Left forelimb (tissue), 1 donor: ENCODE measurements at places on chromosomes 13 and 19.

GRCh38 chr19:51091895-51092873, 9.5 kb upstream of the KLK14 start:
- no peak for DNase-seq

DNA sequence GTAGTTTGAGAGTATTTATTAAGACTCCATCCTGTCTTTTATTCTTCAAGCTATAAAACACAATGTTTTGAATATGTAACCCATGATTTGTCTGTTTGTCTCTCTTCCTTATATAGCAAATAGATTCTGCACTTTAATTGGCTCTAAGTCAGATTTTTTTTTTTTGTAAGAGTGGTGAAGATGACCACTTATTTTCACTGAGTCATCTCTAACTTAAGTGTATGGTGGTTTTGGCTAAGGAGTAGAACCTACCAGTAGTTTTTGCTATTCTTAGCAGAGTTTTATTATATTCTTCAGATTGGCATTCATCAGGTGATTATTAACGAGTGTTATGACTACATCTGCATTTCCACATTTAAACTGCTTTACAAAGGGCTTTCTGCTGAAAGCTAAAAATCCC, 194.7 kb downstream of the LMO7 start:
- DNase-seq, result no peak

- no peak for DNase-seq
Observed at GRCh38 chr19:19274716-19275565, 1.8 kb upstream of the TM6SF2 start.

- DNase-seq, result no peak
Observed at GRCh38 chr13:19148561-19148960, 33.1 kb downstream of the TUBA3C start.

- no peak for DNase-seq
Observed at GRCh38 chr19:43639519-43640423, at the start of gene CADM4. CADM4 (minus strand) TSS chr19:43639850; CDS start chr19:43639790, 60 bp downstream.

DNA sequence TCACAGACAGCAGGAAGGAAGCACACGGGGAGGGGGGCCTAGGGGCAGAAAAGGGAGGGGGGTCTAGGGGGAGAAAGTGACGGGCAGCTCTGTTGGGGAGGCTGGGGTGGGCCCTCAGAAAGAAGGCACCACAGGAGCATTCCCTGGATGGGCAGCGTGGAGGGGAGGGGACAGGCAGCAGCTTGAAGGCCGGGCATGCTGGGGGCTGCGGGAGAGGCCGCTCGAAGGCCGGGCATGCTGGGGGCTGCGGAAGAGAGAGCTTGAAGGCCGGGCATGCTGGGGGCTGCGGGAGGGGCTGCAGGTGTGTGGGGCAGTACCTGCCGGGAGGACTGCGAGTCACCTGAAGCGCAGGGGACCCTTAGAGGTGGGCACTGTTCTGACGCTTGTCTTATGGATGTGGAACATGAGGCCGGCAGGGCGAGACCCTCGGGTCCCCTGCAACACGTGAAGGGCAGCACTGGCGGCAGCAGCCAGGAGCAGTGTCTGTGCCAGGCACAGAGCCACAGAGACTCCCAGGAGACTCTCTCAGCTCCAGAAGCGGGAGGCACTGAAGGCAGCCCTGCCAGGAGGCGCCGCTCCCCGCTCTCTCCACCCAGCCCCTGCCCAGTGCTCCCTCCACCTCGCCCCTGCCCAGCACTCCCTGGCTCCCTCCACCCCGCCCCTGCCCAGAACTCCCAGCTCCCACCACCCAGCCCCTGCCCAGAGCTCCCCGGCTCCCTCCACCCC, 13.3 kb downstream of the ZNF787 start:
- no peak for DNase-seq

- DNase-seq, result no peak
Observed at GRCh38 chr13:39379667-39380655, 223.0 kb downstream of the LHFPL6 start.

DNA sequence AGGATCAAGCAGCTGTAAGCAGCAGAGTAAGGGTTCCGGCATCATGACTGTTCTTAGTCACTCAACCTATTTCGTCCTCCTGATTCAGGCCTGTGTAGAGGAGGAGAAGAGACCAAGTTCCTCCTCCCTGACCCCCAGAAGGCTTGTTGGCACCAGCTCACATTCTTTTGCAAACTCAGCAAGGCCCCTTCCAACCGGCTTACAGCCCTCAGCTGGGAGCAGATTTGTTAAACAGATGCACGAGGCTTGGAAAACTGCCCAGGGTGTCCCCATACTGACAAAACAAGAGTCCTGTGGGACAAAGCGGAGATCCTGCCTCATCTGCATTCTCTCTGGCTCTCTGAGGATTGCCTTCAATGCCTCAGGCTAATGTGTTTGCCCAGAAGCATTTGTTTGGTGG, 113.2 kb upstream of the SOX21 start:
- no peak for DNase-seq

GRCh38 chr19:19482809-19483596, 32.3 kb downstream of the TSSK6 start:
- no peak for DNase-seq

DNA sequence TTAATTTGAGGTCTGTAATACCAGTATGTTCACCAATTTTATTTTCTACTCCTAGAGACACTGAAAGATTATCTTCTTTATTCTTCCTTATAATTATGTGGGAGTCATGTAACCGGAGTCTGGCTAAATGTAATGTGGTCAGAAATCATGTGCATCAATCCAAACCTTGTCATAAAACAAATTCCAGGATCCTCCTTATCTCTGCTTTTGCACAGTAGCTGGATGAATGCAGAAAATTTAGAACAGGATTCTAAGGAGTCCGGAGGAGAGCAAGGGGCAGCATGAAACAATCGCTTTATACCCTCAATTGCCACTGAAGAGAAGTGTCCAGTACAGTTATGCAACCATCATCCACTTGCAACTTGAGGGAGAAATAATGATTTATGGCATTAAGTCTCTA, 2674.7 kb upstream of the PCDH20 start:
- DNase-seq, result no peak

DNA sequence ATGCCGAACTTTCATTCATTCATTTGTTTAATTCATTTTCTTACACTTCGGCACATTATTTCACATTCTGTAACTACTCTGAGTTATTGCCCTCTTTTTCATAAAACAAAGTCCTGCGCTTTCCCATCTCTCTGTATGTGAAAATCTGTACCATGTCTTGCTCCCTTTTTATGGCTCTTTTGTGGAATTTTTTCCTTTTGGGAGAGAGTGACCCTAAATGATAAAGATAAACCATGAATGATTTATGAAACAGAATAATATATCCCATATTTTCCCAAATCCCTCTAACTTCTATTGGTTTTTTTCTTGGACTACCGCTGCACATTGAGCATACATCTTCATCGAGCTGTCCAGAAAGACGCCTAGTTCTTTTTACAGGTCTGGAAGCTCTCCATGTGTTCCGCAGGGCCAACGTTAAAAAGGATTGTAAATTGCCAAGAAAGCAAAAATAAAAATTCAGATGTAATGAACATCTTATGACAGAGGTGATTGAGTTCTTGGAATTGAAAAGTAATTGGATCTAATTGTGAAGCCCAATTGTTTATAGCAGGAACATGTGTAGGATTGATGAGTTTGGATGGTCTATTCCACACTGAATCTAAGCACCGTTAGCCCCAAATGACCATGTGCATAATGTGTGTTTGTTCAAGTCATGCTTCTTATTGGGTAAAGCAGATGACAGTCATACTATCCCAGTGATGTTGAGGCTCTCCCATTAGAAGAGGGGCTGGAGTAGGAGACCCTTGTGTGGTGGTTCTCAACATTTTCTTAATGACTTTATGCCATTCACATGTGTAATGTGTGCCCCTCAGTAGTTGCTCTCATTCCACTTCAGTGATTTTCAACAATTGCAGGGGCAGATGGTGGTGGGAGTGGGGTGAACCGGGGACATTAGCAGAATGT, 378.9 kb downstream of the DLEU7 start:
- DNase-seq, result no peak

- no peak for DNase-seq
Observed at GRCh38 chr13:72521940-72522661, 205.3 kb downstream of the MZT1 start.

- DNase-seq, result no peak
Observed at GRCh38 chr13:23999424-23999823, 102.1 kb upstream of the C1QTNF9B start.

DNA sequence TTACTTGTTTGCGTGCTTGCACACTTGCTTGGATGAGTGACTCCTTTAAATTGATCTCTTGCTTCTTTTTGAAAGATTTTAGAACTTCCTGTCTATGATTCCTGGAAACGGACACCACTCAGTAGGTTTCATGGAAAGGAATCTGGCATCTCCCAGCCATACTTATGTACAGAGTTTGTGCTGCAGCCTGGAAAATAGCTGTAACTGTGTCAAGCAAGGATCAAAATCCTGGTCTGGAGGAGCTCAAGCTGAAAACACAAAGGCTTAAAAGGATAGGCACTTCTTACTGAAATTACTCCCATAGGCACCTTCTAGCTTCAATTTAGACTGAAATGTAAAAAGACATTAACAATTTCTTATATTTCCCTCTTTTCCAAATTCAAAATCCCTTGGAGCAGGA, 1.4 kb upstream of the FREM2 start:
- DNase-seq, result no peak

- no peak for DNase-seq
Observed at GRCh38 chr13:83761631-83762030, 120.6 kb downstream of the SLITRK1 start.

- DNase-seq, result no peak
Observed at GRCh38 chr13:71607575-71607974, 259.4 kb downstream of the DACH1 start.

DNA sequence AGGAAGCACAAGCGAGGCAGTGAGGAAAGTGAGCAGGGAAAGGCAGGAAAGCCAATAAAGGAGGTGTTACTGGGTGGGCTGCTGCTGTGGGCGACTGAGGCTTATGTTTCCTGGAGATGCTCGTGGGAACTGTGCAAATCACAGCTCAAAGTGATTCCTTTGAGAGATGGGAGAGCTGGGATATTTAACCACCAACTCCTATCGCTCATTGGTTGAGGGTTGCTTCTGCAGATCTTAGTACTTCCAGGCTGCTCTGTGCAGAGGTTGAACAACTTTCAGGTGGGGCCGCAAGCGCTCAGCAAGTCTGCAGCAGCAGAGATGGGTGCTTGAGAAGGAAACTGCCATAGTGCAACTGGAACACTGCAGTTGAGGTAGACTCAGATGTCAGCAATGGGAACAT, 8.4 kb downstream of the PCDH8 start:
- DNase-seq, result no peak

- no peak for DNase-seq
Observed at GRCh38 chr19:17170538-17171297, 44.4 kb upstream of the USE1 start.

DNA sequence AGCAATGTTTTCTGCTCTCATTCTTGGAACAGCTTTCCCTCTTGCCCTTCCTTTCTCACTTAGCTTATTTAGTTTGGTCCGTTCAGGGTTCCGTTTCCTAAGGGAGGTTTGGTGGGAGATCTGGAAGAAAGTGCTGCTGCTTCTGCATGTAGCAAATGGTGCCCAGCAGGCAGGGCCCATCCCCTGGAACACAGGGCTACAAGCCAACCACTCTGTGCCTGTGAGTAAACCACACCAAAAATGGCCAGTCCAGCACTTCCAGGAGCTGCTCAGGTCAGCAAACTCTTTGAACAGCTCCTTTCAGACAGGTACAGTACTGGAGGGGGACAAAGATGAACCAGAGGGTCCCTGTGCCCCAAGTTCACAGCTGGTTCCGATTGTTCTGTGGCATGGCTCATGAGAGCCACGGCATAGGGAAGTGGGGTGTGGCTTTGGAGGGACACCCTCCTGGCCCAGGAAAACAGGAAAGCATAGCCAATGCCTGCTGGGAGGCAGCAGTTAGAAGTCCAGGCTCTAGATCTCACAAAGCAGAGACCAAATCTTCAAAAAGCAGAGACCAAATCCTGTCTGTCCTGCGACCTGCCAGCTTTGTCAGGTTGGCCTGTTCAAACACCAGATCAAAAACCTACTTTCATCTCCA, 39.5 kb downstream of the FAM124A start:
- DNase-seq, result no peak

GRCh38 chr13:100438059-100438788, 150.4 kb downstream of the GGACT start:
- DNase-seq, result no peak

DNA sequence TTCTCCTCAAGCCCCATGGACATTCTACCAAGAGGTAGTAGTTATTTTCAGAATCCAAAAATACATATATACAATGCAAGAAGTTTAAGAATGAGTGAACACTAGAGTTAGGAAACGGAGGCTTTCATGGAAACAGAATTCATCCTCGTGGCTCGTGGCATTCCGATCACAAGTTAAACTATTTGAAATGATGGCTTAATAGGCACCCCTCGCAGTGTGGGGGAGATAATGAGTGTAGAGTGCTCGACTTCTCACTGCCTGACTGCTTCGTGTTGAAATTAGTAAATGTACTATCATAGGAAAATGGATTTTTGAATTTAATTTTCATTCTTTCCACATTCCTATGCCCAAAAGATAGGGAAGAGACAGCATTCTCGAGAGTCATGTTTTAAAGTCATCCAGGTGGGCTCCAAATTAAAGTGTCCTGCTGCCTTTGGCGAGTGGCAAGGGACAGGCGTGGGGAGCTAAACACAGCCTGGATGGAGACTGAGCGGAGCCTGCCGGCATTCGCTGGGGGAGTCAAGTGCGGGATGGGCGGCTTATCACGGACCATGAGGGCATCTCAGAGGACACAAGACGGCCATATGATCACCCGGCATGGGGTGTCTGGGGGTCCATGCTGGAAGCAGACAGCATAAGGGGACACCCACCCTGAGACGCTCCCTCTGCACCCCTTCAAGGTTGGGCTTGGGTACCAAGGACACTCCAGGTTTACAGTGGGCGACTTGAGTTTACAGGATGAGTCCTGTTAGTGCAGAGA, 165.2 kb downstream of the TEX29 start:
- no peak for DNase-seq

DNA sequence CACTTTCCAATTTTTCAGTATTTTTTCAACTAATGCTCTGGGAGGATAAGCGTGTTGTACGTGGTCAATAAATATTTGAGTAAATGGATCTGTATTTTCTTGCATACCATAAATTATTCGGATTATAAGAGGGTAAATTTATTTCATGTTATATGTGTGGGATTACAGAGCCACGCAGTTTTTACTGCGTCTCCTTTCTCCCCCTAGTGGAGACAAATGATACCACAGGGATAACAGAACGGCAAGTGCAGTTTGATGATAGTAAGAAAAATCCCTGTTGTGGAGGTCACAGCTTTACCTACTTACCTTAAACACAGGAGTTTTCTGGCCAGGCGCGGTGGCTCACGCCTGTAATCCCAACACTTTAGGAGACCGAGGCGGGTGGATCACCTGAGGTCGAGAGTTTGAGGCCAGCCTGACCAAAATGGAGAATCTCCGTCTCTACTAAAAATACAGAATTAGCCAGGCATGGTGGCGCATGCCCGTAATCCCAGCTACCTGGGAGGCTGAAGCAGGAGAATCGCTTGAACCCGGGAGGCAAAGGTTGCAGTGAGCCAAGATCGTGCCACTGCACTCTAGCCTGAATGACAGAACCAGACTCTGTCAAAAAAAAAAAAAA, 16.8 kb downstream of the MBD3L2B start:
- DNase-seq, result no peak

- no peak for DNase-seq
Observed at GRCh38 chr19:40155749-40156265, 35.4 kb upstream of the MAP3K10 start.
